ENCODE measurements at places on chromosomes 6 and 20.

- DNase-seq = no peak
Measured at GRCh38 chr6:56796196-56796532, 153.5 kb upstream of the DST start.

DNA sequence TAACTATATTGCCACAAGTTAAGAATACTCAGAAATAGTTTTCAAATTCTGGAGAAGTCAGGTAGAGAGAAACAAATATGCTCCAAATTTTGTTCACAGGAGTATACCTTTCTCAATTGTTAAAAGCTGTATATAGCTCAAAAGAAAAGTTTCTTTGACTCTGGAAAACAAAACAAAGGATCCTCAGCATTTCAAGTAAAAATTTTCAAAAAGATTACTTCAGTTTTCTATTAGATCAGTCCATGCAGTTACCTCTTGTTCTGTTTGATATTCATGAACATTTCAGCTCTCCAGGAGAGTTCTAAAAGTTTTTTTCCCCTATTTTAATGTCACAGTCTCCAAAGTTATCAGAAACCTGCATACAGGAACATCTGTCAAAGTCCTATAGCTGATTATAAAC, 30.4 kb upstream of the ENTPD6 start:
- no peak for DNase-seq

DNA sequence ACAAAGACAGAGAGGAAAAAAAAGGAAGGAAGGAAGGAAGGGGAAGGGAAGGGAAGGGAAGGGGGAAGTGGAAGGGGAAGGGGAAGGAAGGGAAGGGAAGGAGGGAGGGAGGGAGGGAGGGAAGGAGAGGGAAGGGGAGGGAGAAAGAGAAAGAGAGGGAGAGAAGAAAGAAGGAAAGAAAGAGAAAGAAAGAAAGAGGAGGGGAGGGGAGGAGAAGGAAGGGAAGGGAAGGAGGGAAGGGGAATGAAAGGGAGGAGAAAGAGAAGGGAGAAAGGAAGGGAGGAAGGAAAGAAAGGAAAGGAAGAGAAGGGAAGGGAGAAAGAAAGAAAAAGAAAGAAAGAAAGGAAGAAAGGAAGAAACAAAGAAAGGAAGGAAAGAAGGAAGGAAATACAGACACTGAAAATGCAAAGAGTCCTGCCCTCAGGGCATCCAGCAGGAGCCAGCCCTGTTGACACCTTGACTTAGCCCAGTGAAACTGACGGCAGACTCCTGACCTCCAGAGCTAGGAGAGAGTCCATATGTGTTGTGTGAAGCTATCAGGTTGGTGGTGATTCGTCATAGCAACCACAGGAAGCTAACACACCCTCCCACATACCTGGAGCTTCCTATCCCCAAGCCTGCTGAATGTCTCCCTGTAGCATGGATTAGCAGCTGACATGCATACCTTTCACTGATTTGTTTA, 58.7 kb upstream of the SULF2 start:
- DNase-seq = no peak

DNA sequence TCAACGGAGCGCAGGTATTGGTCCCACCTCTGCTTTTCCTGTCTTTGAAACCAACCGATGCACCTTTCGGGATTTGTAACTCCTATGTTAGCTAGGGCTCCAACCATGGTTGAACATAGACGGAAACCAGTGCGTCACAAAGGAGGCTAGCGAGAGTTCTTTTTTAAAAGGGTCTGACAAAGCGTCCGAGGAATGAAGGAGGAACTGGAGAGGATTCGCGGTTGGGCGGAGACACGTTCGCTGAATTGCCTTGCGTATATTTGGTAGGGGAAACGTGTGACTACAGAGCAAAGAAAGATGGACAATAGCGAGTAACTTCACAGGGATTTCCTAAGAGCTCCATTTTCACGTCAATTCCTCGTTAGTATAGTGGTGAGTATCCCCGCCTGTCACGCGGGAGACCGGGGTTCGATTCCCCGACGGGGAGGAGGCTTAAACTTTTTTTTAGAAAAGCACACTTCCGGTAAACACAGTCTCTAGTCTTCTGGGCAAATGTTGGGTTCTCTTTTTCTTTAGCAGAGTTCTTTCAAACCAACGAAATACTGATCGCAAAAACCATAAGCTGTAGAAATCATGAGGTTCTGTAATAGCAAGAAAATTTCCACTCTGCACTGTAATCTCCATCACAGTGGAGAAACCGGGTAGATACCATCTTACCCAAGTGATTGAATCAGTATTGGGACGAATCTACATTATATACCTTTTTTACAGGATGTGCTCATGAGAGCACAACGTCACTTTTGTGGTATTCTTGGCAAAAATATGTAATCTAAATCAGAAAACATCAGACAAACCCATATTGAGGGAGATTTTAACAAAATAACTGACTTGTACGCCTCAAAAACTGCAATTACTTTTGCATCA, 6.6 kb upstream of the ZNF184 start:
- DNase-seq = peak; percentile 91

DNA sequence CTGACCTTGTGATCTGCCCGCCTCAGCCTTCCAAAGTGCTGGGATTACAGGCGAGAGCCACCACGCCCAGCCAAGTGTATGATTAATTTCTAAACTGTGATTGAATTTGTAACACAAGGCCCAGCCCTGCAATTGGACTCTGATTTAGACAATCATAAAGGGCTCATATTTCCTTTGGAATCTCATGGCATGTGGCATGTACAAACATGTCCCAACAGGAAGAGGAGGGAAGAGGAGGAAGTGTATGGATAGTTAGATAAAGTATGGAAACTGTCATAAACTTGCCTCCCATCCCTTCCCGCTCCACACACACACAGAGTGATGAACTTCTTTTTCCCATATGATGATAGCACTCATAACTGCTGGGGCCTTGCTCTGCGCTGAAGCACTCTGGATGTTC, 27.2 kb upstream of the QKI start:
- DNase-seq = no peak

GRCh38 chr6:5333658-5334057, 72.3 kb downstream of the FARS2 start:
- DNase-seq = no peak
